ENCODE measurements at places on chromosomes 3 and 15.

GRCh38 chr3:24270204-24270691 lies 224.4 kb downstream of the THRB start:
- DNase-seq = no peak

- DNase-seq = no peak
Observed at GRCh38 chr15:65893060-65893459, 23.8 kb downstream of the RAB11A start.

DNA sequence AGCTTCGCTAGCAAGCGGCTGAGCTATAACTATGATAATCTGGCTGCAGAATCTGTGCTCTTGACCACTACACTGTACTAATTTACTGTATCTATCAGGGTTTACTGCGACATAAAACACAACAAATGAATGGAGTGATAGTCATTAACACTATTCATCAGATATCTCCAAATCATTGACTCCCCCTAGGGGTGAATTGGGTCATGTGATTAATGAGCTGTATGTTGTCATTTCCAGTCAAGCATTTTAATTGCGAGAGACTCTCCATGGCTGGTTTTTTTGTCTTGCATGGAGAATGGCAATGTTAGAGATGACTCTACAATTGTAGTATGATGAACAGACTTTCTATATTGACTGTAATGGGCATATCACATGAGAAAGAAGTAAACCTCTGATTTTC lies 10.5 kb upstream of the TM4SF18 start:
- DNase-seq = no peak

GRCh38 chr3:72171463-72171881 lies 386.5 kb upstream of the PROK2 start:
- no peak for DNase-seq

DNA sequence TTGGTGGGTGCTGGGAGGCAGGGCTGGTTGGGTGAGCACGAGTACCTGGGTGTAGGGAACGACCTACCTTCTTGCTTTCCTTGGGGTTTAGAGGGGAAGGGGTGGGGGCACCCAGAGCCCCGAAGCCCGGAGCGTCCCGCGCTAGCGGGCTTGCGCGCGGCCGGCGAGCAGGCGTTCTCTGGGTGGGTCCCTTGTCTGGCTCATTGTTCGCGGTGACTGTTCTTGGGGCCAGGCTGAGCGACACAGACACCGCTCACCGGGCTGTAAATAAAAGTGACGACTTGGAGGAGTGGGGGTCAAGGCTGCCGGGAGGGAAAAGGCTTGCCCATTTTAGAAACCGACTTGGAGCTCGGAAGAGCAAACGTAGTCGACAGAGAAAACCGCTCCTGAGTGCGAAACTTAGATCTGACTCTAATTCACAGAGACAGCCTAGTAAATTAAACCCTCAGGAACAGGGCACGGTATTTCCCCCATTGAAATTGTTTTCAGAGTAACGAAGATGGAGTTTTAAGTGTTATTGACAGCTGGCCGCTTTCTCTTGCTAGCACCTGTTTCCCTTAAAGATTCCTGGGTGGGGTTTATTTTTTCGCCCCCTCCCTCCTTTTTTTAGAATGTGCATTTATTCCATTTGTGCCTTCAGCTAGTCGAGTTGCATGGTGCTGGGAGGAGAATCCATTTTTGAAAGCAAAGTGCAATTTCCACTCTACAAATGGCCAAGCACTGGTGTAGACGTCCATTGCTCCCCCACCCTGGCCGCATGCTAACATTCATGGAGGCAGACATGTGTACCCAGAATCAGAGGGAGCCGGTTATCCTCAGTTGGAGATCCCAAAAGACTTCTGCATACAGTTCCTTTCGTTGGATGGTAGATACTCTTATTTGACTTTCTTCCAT lies 532.1 kb upstream of the SEMA6D start:
- no peak for DNase-seq

- no peak for DNase-seq
Observed at GRCh38 chr3:56173601-56174000, 294.7 kb downstream of the ERC2 start.

DNA sequence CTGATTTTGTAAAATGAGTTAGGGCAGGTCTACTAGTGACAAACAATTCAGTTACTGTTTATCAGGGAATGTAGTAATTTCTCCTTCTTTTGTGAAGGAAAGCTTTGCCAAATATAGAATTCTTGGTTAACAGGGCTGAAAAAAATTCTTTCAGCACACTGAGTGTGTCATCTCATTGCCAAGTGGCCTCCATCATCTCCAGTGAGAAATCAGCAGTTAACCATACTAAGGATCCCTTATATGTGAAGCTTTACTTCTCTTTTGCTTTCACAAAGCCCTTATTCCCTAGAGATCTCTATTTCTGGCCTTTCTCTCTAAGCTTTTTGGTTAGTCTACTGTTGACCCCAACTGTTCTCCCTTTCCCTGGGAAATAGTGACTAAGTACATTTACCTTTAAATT lies 269.1 kb downstream of the SCAPER start:
- no peak for DNase-seq

Measured in GOT3 (cell line).